AG09319 (cell line): ENCODE measurements at places on chromosomes 16 and 17.

GRCh38 chr17:50209472-50210239, 8.2 kb upstream of the COL1A1 start:
- peak; percentile 100 for DNase-seq

DNA sequence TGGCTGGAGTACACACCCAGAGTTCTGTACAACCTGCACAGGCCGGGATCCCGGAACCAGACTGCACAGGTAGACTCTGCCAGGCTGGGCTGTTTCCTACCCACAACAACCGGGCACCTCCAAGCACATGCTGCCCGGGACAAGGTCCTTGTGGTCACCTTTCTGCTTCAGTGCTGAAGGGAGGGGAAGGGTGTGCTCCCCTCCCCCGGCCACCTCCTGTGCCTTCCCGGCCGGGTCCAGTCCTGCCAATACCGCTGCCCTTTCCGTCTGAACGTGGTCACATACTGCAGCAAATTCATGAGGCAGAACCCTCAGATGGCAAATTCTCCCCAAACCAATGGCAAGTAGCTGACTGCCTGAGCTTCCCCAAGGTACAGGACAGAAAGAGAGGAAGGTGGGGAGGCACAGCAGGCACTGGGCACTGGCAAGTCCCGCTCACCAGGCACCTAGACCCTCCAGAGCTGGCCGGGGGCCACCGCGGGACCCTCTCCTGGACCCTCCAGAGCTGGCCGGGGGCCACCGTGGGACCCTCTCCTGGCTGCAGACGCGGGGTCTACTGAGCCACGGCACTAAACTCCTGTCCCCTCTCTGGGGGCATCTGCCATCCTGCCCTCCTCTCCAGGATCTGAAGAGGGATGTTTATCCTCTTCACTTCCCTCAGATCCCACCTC, 22.8 kb downstream of the SLC43A2 start:
- no peak for DNase-seq

DNA sequence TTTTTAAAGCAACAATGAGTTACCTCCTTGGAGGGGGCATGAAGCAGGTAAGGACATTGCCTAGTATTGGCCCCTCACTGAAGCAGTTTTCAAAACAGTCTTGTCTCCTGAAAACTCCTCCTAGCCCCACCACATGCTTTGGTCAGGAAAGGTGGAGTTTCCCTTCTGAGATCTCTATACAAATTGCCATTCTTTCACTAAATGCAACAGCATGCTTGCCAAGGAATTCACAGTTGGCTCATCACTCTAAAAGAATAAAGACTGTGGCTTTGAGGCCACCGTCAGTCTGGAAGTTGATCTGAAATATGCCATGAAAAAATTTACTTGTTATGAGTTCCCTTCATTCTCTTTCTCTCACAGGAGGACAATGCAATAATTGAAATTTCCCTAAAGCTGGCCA, 4.2 kb downstream of the TTC19 start:
- no peak for DNase-seq

GRCh38 chr17:65092262-65092661, 35.7 kb upstream of the GNA13 start:
- peak; percentile 58 for DNase-seq

GRCh38 chr16:26605626-26606271, 461.0 kb upstream of the C16orf82 start:
- DNase-seq, result no peak

- DNase-seq, result no peak
These were observed 4.7 kb upstream of the SLC13A2 start for GRCh38 chr17:28468781-28469180.

DNA sequence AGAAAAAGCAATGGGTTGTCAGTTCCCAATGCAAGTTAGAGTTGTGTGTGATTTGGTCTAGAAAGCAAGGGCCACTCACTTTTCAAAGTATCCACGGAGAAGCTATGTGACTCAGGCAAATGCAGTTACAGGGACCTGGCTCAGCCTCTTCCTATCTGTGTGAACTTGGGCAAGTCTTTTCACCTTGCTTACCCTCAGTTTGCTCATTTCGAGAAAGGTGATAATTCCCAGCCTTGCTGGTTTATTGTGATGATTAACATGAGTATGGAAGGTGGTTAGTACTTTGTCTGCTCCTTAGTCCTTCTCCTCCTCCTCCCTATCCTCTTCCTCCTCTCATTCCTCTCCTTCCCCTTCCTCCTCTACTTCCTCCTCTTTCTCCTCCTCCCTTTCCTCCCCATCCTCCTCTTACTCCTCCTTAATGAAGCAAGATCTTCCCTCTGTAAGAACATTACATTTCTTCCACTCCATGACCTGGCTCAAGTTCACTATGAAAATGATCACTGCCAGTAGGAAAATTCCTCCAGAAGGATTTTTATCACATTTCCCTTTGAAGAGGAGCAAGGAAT, 204.0 kb downstream of the GRIN2A start:
- no peak for DNase-seq

- no peak for DNase-seq
These were observed 11.6 kb upstream of the CSNK1D start for GRCh38 chr17:82285141-82285540.

DNA sequence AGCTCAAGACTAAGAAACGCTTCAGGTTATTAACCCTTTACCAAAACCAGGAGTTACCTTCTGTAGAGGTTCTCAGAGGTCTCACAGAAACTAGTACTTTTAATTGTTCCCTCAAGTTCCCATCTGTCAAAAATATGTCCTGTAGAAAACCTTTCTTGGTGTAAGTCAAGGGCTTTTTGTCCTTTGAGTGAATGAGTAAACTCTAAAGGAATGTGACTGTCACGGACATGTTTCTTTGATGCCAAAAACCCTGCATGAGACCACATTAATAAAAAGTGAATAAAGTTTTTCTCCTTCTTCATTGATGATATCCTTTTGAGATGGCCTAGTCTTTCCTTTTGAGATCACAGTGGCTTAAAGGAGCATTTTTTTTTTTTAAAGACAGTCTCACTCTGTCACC, 102.9 kb downstream of the NLK start:
- no peak for DNase-seq

- no peak for DNase-seq
These were observed 144.0 kb upstream of the IRX6 start for GRCh38 chr16:55179852-55180585.

DNA sequence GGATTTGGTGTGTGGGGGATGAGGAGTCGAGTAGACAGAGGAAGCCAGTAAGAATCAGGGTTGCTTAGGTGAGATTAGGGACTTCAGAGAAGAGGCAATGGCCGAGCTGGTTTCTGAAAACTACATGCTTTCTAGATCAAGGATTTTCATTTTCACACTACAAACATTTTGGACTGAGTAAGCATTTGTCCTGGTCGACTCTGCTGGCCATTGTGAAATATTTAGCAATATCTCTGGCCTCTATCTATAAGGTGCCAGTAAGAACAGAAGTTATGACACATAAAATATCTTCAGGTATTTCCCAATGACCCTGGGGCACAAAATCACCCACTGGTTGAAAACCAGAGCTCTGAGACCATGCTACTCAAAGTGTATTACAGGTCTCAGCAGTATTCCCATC, 1275.1 kb upstream of the CDH8 start:
- no peak for DNase-seq

GRCh38 chr16:71894229-71894920, 956 bp upstream of the IST1 start:
- DNase-seq, result no peak

DNA sequence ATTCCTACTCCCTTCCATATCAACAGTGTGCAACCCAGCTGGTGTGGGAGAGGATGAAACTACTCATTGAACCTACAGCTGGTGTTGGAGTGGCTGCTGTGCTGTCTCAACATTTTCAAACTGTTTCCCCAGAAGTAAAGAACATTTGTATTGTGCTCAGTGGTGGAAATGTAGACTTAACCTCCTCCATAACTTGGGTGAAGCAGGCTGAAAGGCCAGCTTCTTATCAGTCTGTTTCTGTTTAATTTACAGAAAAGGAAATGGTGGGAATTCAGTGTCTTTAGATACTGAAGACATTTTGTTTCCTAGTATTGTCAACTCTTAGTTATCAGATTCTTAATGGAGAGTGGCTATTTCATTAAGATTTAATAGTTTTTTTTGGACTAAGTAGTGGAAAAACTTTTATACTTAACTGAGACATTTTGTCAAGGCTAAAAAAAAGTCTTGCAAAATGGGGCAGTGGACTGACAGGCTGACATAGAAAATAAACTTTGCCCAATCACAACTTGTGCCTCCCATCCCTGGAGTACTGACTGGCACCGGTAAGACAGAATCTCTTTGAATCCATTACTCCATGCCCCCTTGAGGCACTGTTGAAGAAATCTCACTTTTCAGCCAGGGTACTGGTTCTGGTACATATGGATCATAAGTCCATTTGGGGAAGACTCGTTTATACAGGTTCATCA, 12.5 kb downstream of the TSR1 start:
- no peak for DNase-seq

DNA sequence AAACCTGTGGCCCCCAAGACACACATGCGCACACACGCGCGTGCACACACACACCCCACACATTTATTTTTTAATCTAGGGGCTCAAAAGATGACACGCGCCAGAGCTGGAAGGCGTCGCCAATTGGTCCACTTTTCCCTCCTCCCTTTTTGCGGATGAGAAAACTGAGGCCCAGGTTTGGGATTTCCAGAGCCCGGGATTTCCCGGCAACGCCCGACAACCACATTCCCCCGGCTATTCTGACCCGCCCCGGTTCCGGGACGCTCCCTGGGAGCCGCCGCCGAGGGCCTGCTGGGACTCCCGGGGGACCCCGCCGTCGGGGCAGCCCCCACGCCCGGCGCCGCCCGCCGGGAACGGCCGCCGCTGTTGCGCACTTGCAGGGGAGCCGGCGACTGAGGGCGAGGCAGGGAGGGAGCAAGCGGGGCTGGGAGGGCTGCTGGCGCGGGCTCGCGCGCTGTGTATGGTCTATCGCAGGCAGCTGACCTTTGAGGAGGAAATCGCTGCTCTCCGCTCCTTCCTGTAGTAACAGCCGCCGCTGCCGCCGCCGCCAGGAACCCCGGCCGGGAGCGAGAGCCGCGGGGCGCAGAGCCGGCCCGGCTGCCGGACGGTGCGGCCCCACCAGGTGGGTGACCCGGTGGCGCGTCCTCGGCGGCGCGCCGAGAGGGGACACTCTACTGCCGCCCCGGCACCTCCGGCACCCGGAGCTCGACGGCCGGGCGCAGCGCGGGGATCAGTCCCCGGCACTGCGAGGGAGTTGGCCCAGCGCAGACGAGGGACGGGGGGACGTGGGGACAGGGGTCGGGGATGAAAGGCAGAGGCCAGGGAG, at the start of gene STAT5A:
Gene STAT5A (plus strand): TSS at position 522 of the 826 bp plus-strand sequence. CDS start 914 bp downstream, outside the sequence.
- peak; percentile 63 for DNase-seq

- DNase-seq, result no peak
These were observed 6.8 kb upstream of the FADS6 start for GRCh38 chr17:74900208-74900607.

DNA sequence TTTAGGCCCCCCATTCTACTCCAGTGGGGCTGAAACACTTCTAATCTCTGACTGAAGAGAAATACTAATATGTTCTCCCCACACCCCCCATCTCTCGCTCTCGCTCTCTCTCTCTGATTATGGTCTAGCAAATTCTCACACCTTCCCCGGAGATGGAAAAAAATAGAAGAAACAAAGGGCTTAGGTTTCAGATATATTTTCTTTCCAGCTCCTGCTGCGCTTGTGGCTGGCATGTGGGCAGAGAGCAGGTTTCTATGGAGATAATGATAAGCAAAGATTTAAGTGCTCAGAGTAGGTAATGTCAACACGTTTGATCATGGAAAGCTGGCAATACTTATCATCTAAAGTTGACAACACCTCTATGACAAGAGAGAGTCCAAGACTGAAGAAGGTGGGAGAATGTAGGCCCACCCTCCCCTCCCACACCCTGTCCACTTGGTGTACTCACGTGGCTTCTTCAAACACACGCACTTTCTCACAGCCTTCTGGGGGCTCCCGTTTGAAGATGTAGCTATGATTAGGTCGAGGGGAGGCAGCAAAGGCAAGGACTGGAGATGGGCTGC, 8.0 kb upstream of the SLC35B1 start:
- no peak for DNase-seq

- no peak for DNase-seq
These were observed 53.3 kb upstream of the LRRC37A3 start for GRCh38 chr17:64972611-64973010.
